ENCODE measurements at places on chromosomes 12 and 14.

DNA sequence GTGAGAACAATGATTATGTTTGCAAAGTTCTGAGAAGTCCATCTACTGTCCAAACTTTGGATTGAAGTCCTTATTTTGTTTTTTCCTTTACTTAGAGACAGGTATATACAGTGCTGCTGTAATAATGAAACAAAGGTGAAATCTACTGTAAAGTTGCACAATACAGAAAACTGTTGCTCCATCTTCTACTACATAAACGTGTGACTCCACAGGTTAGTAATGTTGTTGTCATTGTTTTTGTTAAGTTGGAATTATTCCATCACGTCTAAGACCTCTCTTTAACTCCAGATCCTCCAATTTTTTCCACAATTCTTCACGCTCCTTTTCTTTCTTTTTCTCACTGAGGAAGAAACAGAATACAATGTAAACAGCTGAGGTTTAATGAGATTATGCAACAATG is 57.0 kb upstream of the GPHB5 start:
- peak; percentile 8 for DNase-seq

DNA sequence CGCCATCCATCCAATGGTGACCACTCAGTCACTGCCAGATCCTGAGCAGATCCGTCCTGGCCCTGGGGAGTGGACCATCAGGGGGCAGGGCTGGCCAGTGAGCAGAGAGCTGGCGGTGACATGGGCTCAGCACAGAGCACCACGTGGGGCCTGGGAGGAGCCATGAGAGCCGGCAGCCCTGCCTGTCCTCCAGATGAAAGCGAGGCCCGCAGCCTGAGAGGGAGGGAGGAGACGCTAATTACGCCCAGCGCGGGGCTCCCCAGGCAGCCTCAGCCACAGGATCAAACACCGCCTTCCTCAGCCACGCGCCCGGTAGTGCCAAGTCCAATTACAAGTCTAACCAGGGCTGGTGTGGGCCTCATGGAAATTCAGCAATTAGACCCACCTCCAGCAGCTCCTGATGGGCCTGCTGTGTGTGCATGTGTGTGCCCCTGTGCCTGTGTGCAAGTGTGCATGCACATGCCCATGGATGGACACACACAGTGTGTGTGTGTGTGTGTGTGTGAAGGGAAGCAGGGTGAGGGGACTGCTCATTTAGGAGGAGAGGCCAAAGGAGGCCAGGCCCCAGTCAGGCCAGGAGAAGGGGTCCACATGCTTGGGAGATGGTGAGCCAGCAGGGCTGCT is 68.0 kb downstream of the KIF26A start:
- DNase-seq: no peak

GRCh38 chr14:50944647-50945413 is 547 bp upstream of the PYGL start:
- DNase-seq: no peak

DNA sequence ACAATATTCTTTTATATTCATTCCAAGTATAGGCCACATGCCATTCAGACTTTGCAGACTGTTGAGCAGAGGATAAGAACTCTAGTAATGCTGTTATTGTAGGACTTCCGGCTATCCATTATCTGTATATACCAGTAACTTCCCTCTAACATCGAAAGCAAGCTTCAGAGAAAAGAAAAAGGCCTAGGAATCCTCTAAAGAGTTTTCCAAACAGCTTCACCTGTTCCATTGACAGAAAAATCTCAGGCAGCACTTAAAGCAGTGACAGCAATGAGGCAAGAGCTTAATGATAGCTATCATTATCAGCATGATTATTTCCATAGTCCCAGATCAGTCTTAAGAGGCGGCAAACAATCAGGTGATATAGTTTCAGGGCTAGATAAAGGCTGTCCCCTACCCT is 1.8 kb downstream of the CPNE8 start:
- no peak for DNase-seq

GRCh38 chr12:120249266-120249874 is 16.2 kb downstream of the PXN start:
- DNase-seq: no peak

DNA sequence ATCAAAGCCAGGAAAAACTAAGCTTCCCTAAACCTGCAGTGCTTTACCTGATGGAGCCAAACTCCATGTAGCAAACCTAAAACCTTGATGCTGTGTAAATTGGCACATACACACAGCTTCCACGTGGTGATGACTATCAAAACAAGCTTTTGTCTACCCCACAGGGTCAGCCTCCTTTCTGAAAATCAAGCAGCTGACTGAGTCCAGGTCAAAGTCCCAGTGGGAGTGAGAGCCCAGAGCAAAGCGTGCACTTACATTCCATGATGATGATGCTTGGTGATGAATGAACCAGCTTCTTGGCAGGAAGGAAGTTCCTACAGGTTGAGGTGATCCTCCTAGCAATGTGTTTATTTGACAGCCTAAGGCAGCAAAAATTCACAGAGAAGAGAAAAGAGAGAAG is 630.0 kb upstream of the TBX3 start:
- DNase-seq: peak; percentile 72

- no peak for DNase-seq
Measured at GRCh38 chr14:89089330-89089729, 264.9 kb downstream of the TTC8 start.

DNA sequence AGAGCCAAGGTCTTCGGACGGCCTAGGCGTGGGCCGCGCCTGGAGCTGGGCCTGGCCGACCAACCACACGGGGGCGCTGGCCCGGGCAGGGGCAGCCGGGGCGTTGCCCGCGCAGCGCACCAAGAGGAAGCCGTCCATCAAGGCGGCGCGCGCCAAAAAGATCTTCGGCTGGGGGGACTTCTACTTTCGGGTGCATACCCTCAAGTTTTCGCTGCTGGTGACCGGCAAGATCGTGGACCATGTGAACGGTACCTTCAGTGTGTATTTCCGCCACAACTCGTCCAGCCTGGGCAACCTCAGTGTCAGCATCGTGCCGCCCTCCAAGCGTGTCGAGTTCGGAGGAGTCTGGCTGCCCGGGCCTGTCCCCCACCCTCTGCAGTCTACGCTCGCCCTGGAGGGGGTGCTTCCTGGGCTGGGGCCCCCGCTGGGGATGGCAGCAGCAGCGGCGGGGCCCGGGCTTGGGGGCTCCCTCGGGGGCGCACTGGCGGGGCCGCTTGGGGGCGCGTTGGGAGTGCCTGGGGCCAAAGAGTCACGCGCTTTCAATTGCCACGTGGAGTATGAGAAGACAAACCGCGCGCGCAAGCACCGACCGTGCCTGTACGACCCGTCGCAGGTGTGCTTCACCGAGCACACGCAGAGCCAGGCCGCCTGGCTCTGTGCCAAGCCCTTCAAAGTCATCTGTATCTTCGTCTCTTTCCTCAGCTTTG is 4.4 kb upstream of the SHMT2 start:
- no peak for DNase-seq

GRCh38 chr14:74524076-74524811 is 30.7 kb downstream of the ISCA2 start:
- DNase-seq: no peak

- no peak for DNase-seq
Measured at GRCh38 chr12:115672086-115672485, 605.4 kb downstream of the MED13L start.

DNA sequence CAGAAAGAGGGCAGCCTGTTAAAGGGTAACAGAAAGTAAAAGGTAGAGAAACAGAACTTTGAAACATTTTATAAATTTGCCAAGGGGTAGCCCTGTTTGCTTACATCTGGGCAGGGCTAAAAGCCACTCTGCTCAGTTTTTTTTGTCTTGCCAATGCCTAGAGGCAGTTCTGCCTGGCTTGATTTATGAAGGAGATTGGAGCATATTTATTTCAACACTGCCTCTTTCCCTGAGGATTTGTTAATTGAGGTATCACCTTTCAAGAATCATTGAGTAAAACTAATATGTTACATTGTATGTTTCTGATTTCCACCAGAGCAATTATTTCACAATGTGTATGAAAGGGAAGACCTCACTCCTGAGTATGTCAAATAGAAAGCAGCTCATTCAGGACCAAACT is 160.8 kb downstream of the GXYLT1 start:
- no peak for DNase-seq

DNA sequence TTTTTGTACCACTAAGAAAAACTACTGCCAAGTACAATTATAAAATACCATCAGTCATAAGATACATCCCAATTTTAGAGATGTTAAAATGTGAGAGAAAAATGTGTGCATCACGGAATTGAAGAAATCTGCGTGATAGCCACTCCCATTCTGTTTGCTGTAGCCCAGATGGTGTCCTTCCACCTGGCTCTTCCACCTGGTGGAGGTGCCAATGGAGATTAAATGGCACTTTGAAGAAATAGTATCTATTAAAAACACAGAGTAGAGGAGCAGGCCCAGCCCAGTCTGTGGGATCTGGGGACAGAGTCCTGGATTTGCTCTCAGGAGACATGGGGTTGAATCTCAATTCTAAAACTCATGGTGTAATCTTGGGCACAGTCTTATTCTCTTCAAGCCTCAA is 35.5 kb downstream of the TSPAN11 start:
- no peak for DNase-seq

DNA sequence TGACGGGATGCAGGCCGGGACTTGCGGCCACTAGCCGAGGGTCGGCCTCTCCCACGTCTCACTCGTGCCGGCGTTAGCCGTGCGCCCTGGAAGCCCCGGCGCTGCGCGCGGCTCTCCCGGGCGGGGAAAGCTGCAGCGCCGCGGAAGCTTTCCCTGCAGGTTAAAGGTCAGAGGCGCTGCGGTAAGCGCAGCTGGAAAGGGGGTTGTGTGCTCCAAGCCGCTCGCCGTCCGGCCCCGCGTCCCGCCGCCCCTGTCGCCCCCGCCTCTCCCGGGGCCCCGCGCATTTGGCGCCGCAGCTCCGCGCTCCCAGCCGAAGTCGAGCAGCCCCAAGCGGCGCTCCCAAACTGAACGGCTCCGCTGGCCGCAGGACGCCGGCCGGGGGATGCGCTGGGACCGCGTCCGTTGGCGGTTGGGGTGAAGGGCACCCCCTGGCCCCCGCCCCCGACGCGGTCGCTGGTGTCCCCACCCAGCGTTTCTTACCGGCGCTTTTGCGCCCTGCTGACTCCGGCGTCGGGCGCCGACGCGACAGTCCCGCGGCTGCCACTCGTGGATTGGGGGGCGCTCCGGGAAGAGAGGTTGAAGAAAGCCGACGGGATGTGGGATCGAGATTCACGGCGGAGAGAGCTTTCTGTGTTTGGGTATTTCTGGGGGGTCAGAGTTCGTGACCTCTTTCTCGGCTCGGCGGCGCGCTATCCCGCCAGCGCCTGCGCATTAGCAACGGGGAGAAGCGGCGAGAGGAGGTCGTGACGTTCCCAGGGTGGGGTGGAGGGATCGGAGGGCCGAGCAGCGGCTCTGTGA is at the start of gene NR2C1:
TSS of gene NR2C1 (minus strand) at position 719 of the 798 bp plus-strand sequence. CDS start 6,234 bp downstream, outside the sequence.
- DNase-seq: peak; percentile 77

DNA sequence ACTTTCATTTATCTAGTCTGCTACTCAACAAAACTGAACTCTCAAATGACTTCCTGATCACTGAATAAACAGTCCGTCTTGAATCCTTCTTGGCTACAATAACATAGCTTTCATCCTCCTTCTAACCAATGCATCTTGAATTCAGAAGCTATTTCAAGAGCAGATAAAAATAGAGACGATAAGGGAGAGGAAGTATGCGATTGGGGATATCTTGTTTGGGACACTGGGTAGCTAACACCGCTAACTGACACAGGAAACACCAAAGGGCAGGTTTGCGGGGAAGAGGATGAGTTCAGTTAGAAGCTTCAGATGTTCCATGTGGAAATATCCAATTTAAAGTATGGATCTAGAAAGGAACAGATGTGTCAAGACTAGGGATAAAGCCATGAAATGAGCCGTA is 102.5 kb downstream of the SLC41A2 start:
- DNase-seq: no peak

GRCh38 chr12:125399489-125399888 is 334.3 kb downstream of the AACS start:
- no peak for DNase-seq

GRCh38 chr12:118035190-118036041 is 18.9 kb downstream of the RFC5 start:
- DNase-seq: no peak

GRCh38 chr12:6200256-6201212 is at the start of gene CD9:
TSS of gene CD9 (plus strand) at chr12:6200400. CDS start at chr12:6200500, 100 bp downstream.
- no peak for DNase-seq

- DNase-seq: no peak
Measured at GRCh38 chr12:70321191-70321590, 44.9 kb upstream of the KCNMB4 start.

DNA sequence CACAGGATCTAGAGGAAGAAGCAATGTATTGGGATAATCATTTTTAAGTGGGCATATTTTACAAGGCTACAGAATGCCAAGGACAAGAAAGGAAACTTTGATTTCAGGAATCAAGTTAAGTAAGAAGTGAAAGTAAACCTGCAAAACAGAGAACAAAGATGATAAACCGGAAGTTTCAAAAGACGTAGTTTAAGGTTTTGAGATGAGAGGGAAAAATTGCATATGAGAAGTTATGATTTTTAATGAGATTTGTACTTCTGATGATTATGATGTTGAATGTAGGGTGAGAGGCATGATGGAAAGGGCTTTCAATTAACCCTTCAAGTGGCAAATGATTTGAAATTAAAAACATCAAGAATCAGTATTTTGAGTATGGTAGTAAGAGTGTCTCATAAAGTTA is 134.9 kb downstream of the CAPZA3 start:
- no peak for DNase-seq

- no peak for DNase-seq
Measured at GRCh38 chr12:4268329-4269181, 5.0 kb upstream of the CCND2 start.

DNA sequence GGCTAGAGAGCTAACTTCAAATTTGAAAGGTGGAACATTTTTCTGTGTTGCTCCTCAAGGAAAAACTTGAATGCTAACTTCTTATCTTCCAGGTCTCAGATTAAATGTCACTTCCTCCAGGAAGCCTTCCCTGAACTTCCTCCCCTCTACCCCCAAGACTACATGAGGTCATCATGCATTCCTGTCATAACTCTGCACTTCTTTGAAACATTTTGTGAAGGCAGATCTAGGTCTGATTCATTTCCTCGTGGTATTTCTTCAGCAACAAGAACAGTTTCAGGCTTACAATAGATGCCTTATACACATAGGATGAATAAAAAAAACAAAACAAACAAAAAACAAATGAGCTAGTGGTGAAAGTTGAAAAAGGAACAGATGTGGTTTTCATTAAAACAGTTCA is 97.1 kb upstream of the SRRM4 start:
- DNase-seq: no peak

GRCh38 chr14:46747001-46747652 is 95.5 kb upstream of the RPL10L start:
- DNase-seq: no peak

GRCh38 chr12:33724867-33725266 is 285.2 kb upstream of the SYT10 start:
- DNase-seq: no peak

- DNase-seq: no peak
Measured at GRCh38 chr14:20624495-20625070, 16.9 kb downstream of the OR6S1 start.

All from AG04450 (cell line).